CD4-positive, alpha-beta T cell treated with Interleukin-21 for 1 hour (primary cell): ENCODE measurements at places on chromosomes 12 and 14.

DNA sequence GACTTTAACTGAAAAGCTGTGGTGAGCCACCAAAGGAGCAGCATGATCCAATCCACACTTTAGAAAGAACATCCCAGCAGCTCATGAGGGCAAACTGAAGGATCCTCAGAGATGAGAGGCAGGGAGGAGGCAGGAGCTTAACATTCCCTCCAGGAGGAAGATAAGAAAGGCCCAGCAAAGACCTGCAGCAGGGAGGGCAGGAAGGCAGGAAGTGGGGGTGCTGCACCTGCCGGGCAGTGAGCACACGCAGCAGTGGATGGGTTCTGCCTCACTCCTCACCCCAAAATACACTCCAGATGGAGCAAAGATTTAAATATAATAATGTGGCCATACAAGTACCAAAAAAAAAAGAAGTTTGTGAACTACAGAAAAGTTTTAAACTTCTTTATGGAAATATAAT lies 48.4 kb downstream of the GCH1 start:
- DNase-seq, result no peak

DNA sequence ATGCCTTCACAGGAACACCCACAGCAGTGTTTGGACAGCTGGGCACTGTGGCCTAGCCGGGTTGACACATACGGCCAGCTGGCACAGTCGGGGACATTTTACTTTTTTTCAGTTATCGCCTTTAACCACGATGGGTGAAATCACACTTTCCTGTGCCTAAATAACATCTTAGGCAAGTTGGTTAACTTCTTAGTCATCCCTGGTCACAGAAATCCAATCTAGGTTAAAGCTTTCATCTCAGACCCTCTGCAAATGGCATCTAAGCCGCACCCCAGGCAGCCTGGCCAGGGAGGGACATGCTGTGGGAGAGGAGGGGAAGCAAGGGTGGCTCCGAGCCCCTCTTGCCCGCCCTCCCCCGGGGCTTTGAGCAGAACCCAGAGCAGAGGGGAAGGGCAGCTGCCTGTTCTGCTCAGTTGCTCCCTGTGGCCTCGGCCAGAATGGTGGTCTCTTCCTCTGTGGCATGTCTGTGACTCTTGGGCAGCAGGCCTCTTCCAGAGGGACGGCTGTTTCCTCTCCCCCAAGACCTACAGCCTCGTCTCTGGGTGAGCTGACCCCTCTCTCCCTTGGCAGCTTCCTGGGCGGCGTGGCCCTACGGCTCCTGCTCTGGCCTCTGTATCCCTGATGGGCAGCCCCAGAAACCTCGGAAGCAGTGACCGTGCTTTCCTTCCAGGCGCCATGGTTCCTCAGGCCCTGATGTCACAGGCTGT lies 85.4 kb upstream of the DYNC1H1 start:
- DNase-seq, result peak; percentile 33

GRCh38 chr12:65694130-65694529 lies 130.2 kb upstream of the HMGA2 start:
- DNase-seq, result no peak

- DNase-seq, result no peak
Observed at GRCh38 chr14:87079416-87079815, 913.6 kb downstream of the GALC start.

DNA sequence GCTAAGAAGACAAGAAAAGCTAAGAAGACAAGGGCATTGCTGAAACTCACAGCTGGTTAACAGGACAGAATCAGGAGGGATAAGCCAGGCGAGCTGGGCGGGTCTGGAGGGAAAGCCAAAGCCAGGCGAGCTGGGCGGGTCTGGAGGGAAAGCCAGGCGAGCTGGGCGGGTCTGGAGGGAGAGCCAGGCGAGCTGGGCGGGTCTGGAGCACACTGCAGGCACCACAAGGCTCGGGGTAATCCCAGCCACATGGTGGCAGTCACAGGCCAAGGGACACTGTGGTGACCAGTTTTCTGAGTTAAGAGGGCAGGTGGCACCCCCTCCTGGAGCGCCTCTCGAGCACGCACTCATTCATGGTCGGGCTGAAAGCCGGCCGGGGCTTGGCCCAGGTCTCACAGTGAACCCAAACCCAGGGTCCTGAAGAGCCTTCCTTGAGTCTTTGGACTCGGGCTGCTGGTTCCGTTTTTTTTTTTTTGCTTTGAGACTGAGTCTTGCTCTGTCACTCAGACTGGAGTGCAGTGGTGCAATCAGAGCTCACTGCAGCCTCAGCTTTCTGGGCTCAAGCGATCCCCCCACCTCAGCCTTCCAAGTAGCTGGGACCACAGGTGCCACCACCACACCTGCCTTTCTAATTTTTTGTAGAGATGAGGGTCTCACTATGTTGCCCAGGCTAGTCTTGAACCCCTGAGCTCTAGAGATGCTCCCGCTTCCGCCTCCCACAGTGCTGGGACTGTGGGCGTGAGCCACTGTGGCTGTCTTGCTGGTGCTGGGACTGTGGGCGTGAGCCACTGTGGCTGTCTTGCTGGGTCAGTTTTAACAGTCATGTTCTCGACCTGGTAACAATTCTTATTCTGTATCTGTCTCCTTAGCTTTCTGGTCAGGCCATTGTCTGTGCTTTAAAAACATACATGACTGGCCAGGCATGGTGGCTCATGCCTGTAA lies 40.2 kb downstream of the HSP90AA1 start:
- DNase-seq, result no peak

DNA sequence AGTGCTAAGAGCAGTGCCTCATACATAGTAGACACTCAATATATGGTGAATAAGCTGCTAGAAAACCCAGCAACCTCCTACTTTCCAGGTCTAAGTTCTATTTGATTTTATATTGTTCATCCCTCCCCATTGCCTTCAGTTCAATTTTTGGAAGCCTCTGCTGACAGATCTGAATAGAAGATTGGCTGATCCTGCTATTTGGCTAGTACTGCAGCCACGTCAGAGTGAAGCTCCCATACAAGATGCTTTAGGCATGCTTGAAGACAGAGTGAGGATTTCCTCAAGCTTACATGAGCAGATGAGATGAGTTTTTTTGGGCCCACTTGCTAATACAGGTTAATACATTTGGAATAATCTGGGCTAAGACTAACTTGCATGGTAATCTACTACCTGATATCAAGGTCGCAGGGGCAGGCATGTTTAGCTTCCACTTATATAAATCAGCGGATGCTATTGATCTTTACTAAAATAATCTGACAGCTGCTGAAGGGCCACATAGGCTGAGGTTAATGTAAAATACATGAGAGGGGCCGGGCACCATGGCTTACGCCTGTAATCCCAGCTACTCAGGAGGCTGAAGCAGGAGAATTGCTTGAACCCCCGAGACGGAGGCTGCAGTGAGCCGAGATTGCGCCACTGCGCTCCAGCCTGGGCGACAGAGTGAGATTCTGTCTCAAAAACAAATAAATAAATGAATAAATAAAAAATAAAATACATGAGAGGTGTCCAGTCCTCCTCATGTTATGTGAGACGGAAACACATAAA lies 15.9 kb upstream of the AEBP2 start:
- no peak for DNase-seq

- no peak for DNase-seq
Observed at GRCh38 chr12:74431801-74432200, 105.8 kb upstream of the ATXN7L3B start.

DNA sequence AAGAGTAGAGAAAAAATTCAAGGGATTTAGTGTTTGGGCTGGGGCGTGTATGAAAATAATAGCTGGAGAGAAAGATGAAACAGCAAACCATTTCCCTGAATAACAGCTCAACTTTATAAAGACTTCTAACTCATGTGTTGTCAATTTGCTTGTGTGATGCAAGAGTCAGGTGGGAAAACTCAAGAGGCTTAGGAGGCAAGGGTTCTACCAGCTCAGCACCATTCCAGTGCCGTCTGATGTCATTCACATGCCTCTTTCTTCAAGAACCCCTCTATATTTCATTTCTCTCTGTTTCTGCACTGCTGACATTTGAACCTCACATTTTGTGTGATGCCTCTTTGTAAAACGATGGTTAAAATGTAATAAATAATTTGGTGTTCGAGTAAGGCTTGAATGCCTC lies 192.2 kb downstream of the PRKD1 start:
- DNase-seq, result no peak

GRCh38 chr14:23057757-23058653 lies 685 bp upstream of the CDH24 start:
- peak; percentile 86 for DNase-seq

DNA sequence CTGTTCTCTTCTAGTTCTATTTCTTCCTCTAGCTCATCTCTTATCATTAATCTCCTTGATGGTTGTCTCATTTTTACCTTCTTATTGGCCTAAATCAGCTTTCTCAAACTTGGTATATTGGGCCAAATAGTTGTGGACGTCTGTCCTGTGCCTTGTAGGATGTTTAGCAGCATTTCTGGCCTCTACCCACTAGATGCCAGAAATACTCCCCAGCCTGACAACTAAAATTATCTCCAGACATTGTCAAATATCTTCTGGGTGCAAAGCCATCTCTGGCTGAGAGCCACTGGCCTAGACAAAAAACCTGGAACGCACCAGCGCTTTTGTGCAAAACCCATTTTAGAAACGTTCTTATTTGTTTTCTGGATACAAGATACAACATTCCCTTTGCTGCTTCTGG lies 38.8 kb upstream of the LRRC10 start:
- no peak for DNase-seq

GRCh38 chr12:131749618-131750315 lies 38.9 kb downstream of the SFSWAP start:
- DNase-seq, result no peak

- DNase-seq, result no peak
Observed at GRCh38 chr14:40847480-40847879, 759.2 kb upstream of the LRFN5 start.

DNA sequence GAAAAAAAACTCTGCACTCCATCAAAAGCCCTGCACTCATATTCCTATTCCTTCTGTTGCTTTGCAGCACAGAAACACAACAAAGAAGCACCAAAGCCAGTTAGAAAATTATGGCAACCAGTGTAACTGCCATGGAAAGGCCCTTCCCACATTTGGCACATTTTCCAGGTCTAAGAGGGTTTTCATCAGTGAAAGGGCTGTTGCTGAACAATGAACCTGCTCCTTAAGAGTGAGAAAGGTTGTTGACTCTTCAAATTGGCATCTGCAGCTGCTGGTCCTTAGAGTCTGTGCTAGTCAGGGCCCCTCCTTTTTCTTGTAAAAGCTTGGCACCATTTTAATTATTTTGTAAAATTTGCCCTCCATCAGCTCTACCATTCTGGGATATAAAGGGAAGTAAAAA lies 378.7 kb upstream of the KITLG start:
- no peak for DNase-seq

DNA sequence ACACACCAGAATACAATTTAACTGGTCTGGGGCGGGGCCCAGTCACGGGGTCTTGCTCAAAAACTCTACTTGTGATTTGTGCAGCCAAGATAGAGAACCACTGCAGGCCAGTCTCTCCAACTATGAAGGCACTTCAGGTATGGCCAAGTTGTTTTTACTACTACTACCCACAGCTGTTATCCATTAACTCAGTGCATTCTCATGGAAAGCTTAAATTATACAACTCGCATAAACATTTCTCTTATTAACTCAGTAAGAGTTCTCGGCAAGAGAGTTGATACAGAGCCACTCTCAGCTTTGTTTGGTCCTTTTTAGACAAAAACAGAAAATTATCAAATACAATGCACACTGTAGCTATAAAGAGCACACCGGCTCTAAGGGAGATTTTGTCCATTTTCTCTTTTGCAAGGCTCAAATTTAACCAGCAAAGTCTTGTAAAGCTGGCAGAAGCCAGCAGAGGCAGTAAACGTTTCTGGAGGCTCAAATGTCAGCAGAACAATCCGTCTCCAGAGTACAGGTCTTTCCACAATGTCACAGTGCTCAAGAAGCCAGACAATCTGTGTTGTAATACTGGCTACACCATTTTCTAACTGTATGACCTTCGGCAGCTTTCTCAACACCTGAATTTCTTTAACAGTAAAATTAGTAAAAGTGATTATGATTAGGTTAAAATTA lies 85.9 kb downstream of the PTGER2 start:
- no peak for DNase-seq

- peak; percentile 19 for DNase-seq
Observed at GRCh38 chr14:74913986-74914573, 9.0 kb downstream of the RPS6KL1 start.

DNA sequence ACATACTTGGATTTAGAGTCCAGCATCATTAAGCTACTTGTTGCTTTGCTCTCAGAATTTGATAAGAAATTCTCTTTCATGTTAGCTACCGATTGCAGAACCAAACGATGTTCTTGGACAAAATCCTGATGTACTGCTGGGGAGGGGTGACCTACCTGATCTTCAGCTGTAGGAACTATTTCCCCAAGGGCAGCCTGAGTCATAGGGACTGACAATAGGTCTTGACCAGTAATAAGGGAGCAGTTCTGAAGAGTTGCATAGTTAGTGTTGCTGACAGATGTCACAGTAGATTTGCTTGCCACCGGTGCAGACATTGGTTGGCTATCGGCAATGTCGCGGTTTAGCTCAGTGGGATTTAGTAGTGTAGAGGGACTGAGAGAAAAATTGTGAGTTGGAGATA lies 10.6 kb downstream of the SIX4 start:
- DNase-seq, result no peak

DNA sequence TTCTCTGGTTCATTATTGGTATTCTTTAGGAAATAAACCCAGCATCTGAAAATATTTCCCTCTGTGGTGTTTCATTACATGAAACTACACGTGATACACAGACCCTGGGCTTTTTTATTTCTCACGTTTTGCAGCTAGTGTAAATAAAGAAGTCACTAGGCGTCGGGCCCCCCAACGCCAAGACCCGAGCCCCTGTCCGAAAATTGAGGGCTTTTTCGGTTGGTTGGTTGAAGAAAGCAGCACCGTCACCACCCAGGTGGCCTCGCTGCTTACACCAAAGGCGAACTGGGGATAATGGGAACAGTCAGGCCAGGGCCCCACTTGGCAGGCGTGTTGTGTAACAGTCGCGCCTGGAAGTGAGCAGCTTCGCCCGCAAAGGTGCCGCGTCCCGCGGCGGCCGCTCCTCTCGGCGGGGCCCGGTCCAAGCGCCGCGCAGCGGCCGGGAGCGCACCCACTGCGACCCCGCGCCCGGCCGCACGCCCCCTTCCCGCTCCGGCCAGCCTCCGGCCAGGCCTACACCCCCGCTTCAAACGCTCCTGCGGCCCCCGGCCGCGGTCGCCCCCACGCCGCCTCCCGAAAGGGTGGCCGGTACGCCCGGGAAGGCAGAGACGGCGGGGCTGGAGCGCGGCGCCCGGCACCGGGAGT lies 1.2 kb downstream of the DUSP16 start:
- DNase-seq, result peak; percentile 67
